ENCODE measurements at places on chromosomes 2 and 18.
A peak's percentile ranks its signal among the peaks of the same experiment; 100 is the strongest.

DNA sequence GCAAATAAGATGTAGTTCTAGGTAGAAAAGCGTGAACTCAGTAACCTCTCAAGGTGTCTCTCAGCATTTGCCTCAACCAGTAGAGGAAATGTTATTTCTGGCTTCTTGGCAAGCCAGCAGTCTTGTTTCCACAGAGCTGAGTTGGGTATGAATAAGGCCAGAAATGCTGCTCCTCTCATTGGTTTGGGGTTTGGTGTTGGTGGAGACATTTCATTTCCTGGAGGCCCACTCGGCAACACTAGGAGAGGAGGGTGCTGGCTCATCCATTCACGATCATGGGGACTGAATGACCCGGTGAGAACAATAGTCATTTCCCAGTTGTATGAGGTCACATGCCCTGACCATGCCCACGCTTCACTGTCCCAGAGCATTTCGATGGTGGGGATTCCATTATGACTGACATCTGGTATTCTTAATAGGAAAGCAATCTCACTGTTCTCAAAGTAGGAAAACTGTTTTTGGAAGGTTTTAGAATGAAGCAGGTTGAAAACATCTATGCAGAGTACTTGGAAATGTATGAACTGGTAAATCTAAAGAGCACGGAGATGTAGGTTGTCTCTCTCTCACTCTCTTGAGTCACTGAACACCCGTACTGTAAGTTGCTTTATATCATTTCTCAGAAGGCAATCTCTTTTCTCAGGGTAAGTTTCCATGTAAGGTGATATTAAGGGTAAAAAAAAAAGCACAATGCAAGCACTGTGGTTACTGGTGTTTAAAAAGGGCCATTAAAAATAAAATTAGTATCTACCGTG lies 37.1 kb upstream of the CTLA4 start:
- DNase-seq, result no peak

GRCh38 chr2:189927823-189928222 lies 134.7 kb downstream of the MSTN start:
- DNase-seq, result no peak

GRCh38 chr18:903701-904100 lies 970 bp upstream of the ADCYAP1 start:
- DNase-seq, result no peak

DNA sequence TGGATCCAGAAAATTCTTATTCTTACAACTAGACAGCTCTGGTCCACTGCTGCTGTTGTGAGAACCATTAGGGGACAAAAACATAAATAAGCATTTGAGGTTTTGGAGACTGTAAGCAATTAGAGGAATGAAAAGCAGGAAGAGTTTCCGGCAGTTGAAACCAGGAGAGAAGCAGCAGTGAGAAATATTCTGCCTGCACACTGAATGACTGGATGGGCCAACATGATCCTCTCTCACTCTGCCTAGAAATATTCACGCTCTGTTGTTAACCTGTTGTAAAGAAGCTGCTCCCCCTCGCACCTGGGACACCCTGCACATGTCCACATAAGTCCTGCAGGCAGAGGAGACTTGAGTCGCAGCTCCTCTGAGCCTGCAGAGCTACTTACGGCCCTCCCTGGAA lies 60.4 kb upstream of the RNF152 start:
- no peak for DNase-seq

- DNase-seq, result no peak
These were observed 11.5 kb downstream of the CD226 start for GRCh38 chr18:69936191-69936558.

GRCh38 chr2:223846515-223846914 lies 9.1 kb upstream of the AP1S3 start:
- no peak for DNase-seq

GRCh38 chr18:62837011-62837410 lies 121.7 kb downstream of the PHLPP1 start:
- no peak for DNase-seq

GRCh38 chr2:167856190-167856589 lies 391.2 kb downstream of the STK39 start:
- DNase-seq, result no peak

DNA sequence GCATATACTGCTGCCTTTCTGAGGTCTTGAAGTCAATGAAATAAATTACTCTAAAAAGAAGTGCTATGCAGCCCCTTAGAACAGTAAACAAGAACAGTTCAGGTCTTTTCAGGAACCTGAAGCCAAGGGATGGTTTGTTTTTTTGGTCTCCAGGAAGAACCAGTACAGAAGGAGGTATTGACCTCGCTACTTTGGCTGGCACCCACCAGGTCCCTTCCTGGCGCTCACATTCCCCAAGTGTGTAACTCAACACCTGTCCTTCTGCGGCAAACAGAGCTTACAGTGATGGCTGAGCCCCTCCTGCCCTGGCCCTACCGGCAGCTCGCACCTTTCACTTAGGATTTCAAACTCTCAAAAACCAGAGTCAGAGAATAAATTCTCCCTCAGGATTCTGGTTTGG lies 51.9 kb downstream of the SETBP1 start:
- DNase-seq, result no peak

DNA sequence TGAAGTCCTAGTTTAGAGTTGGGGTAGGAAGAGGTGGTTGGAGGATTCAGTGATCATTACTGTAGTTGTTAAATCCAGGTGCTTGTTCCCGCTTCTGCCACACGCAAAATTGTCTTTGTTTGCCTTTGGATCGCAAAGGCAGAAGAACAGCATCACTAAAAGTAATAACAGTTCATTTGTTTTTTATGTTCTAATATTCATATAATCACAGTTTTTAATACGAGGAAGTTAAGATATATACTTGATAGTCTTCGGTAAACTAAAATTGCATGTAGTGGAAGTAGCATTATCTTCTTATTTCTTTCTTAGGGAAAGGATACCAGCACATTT lies 365 bp downstream of the NDUFB3 start:
- DNase-seq, result no peak

GRCh38 chr2:112706170-112706664 lies 14.6 kb upstream of the NT5DC4 start:
- no peak for DNase-seq

GRCh38 chr2:71276311-71277146 lies 49.6 kb upstream of the PAIP2B start:
- peak; percentile 33 for DNase-seq

DNA sequence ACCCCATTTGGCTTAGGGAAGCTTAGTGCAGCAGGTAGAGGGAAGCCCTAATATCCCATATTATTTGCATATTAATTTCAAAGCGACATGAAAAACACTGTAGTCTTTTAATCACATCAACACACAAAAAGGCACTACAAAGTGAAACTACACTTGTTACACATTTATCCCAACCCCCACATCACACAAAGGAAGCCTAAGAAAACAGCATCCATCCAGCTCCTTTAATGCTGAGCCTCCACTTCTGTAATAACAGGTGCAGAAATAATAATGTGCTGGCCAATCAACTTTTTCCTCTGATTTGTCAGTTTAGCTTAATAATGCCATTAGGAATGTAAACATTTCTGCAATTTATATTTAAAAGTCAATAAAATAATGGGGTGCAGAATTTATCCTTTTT lies 274.0 kb downstream of the TCF4 start:
- no peak for DNase-seq

- no peak for DNase-seq
These were observed 19.7 kb upstream of the SNTG2 start for GRCh38 chr2:930935-931334.

- DNase-seq, result no peak
These were observed 137.7 kb upstream of the TWIST2 start for GRCh38 chr2:238710032-238710735.
